Activated naive CD8-positive, alpha-beta T cell treated with anti-CD3 and anti-CD28 coated beads for 36 hours (primary cell): ENCODE measurements at places on chromosomes 1 and 21.

GRCh38 chr1:18637511-18637960, 6.9 kb downstream of the PAX7 start:
- no peak for DNase-seq
- peaks cover 98% of the 10 kb centered on the region for H3K27me3 ChIP-seq
- peaks cover 22% of the 10 kb centered on the region for H3K4me1 ChIP-seq
- H3K36me3 ChIP-seq = no peaks in the 10 kb centered on the region

GRCh38 chr1:85838238-85838637, 130.0 kb upstream of the ZNHIT6 start:
- H3K27me3 ChIP-seq = peaks cover 3% of the 10 kb centered on the region
- no peak for DNase-seq

DNA sequence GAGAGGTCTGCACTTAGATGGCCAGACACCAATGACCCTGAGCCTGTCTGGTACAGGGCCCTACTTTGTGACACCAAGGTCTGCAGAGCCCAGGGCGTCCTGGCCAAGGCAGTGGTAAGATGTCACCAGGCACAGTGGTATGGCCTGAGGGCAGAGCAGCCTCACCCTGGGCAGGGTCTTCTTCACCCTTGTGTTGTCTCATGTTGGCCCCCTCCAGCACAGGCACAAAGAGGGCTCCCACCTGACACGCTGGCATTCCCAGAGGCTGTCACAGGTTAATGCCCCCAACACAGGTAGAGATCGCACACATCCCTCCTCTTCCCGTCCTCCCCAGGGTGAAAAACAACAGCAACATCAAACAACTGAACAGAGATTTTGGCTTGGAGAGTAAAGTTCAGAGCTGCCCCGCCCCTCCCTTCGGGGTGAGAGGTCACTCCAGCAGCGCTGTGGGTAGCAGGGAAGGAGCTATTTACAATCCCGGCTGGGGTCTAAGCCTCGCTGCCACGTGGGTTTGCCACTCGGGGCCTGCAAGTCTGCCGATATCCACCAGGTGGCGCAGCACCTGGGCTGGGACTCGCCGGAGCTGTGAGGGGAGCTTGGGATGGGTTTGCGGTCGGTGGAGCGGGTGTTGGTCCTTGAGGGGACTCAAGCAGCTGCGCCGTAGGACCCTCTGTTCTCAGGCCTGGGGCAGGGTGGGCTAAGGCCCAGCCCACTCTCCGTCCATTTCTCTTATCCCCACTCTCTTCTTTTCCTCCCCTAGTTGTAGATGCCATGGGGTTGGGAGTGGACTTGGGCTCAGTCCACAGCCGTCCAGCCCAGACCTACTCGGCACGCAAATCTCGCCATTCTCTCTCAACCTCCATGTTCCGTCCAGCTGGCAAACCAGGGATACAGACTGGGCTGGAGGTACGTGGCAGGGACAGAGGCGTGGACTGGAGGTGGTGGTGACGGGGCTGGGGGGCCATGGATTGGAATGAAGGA, 12.7 kb downstream of the EFNA3 start:
- no peak overlapping the region for H3K4me3 ChIP-seq
- H3K4me1 ChIP-seq = peaks cover 3% of the 10 kb centered on the region
- peaks cover 3% of the 10 kb centered on the region for H3K27me3 ChIP-seq
- no peak overlapping the region for H3K27ac ChIP-seq
- no peaks in the 10 kb centered on the region for H3K36me3 ChIP-seq
- peak; percentile 82 for DNase-seq

- peaks cover 4% of the 10 kb centered on the region for H3K27me3 ChIP-seq
- H3K27ac ChIP-seq = no peak overlapping the region
- H3K36me3 ChIP-seq = no peaks in the 10 kb centered on the region
- H3K4me3 ChIP-seq = no peak overlapping the region
- H3K4me1 ChIP-seq = peaks cover 5% of the 10 kb centered on the region
Measured at GRCh38 chr21:31604591-31605190, 54.8 kb upstream of the SOD1 start.

DNA sequence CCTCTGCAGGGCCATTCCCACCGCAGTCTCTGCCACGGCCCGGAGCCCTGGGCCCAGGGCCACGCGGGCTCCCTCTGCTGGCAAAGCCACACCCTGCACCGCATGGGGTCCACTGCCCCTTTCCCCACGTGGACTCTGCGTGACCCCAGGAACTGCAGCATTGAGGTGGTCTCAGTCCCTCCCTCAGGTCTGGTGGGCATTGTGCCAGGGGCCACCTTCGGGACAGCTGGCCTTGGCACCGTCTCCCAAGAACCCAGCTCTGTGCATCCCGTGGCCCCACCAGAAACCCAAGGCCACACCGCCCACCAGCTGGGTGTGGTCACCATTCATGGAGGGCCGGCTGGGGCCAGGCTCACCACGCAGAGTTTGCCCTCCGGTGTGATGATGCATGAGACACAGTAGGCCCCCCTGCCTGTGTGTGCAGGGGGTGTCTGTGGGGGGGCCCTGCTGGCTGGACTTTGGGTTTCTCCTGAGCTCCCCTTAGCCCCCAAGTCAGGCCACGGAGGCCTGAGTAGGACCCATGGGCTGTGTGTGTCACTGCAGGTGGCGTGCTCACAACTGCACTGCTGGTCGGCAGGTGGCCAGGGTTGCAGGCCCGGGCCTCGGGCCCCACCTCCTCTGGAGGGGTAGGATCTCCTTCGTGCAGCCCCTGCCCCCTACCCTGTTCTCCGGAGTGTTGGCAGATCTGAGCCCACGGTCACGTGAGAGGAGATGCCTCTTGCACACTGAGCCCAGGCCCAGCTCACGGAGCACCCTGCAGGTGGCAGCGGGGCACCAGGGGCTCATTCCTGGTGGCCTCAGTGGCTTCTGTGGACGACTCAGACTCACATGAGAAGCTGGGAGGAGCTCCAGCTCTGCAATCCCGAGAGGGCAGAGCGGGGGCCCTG, 5.8 kb downstream of the VWA1 start:
- no peaks in the 10 kb centered on the region for H3K4me1 ChIP-seq
- H3K27ac ChIP-seq = no peak overlapping the region
- H3K36me3 ChIP-seq = no peaks in the 10 kb centered on the region
- no peak overlapping the region for H3K4me3 ChIP-seq

GRCh38 chr21:15037900-15038293, 26.9 kb downstream of the NRIP1 start:
- DNase-seq = no peak
- H3K4me1 ChIP-seq = peaks cover 45% of the 10 kb centered on the region
- no peak overlapping the region for H3K27ac ChIP-seq
- H3K27me3 ChIP-seq = no peaks in the 10 kb centered on the region
- peaks cover 31% of the 10 kb centered on the region for H3K36me3 ChIP-seq
- no peak overlapping the region for H3K4me3 ChIP-seq

- no peak for DNase-seq
- H3K4me3 ChIP-seq = no peak overlapping the region
Measured at GRCh38 chr1:178220094-178220493, 126.2 kb downstream of the RASAL2 start.

- H3K4me1 ChIP-seq = no peaks in the 10 kb centered on the region
- H3K4me3 ChIP-seq = no peak overlapping the region
- H3K27ac ChIP-seq = no peak overlapping the region
- no peaks in the 10 kb centered on the region for H3K36me3 ChIP-seq
- no peak for DNase-seq
Measured at GRCh38 chr1:190179817-190180216, 297.8 kb downstream of the BRINP3 start.

- no peak overlapping the region for H3K27ac ChIP-seq
- H3K27me3 ChIP-seq = no peaks in the 10 kb centered on the region
- H3K4me1 ChIP-seq = no peaks in the 10 kb centered on the region
- DNase-seq = no peak
- no peak overlapping the region for H3K4me3 ChIP-seq
- H3K36me3 ChIP-seq = peaks cover 1% of the 10 kb centered on the region
Measured at GRCh38 chr1:241235256-241235897, 121.6 kb downstream of the RGS7 start.

DNA sequence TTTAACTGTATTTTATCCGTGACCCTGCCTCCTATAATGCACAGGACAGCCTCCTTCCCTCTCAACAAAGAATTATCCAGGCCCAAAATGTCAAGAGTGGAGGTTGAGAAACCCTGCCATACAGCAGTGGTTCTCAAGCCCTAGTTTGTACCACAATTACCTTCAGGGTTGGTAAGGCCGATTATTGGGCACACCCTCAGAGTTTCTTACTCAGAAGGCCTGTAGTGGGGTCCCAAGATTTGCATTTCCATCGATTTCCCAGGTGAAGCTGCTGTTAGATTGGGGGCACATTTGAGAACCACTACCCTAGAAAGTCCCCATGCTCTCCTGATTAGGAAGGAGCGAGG, 400 bp upstream of the PGBD2 start:
- peak overlapping the region; percentile 94 for H3K4me3 ChIP-seq
- peaks cover 19% of the 10 kb centered on the region for H3K4me1 ChIP-seq
- H3K27me3 ChIP-seq = no peaks in the 10 kb centered on the region
- peak overlapping the region; percentile 97 for H3K27ac ChIP-seq
- no peak for DNase-seq

DNA sequence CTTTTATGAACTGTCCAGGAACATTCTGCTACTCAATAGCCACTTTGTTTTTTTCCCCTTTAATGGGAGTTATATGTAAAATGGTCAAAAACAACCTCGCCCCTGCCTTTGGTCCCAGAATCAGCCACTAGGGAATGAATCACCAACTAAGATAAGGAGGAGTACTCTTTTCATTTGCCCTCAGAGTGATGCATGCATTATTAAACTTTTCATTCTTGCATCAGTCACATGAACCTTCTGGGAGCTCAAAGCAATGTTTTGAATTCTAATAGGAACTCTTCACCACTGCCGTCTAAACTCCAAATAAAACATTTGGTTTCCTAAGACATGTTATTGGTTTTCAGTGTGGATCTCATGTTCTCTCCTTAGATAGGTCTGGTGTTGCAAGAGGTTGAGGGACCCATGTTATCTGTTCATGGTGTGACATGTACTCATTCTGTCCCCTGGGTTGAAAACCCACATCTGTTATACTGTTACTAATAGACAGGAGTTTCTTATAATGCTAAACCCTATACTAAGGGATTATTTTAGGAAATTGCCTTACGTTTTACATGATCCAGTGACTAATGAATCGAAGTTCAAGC, 17.8 kb upstream of the HSD17B7 start:
- no peaks in the 10 kb centered on the region for H3K4me1 ChIP-seq
- no peaks in the 10 kb centered on the region for H3K36me3 ChIP-seq
- no peak overlapping the region for H3K27ac ChIP-seq
- peaks cover 4% of the 10 kb centered on the region for H3K27me3 ChIP-seq
- no peak overlapping the region for H3K4me3 ChIP-seq
- DNase-seq = no peak

- H3K27me3 ChIP-seq = peaks cover 6% of the 10 kb centered on the region
- H3K36me3 ChIP-seq = no peaks in the 10 kb centered on the region
- H3K4me3 ChIP-seq = no peak overlapping the region
- H3K4me1 ChIP-seq = no peaks in the 10 kb centered on the region
- no peak for DNase-seq
Measured at GRCh38 chr21:15966651-15967050, 236.9 kb downstream of the USP25 start.

GRCh38 chr1:163196449-163196787, 6.3 kb downstream of the RGS5 start:
- H3K27me3 ChIP-seq = peaks cover 4% of the 10 kb centered on the region
- no peak for DNase-seq
- H3K36me3 ChIP-seq = no peaks in the 10 kb centered on the region
- no peak overlapping the region for H3K27ac ChIP-seq
- no peak overlapping the region for H3K4me3 ChIP-seq

DNA sequence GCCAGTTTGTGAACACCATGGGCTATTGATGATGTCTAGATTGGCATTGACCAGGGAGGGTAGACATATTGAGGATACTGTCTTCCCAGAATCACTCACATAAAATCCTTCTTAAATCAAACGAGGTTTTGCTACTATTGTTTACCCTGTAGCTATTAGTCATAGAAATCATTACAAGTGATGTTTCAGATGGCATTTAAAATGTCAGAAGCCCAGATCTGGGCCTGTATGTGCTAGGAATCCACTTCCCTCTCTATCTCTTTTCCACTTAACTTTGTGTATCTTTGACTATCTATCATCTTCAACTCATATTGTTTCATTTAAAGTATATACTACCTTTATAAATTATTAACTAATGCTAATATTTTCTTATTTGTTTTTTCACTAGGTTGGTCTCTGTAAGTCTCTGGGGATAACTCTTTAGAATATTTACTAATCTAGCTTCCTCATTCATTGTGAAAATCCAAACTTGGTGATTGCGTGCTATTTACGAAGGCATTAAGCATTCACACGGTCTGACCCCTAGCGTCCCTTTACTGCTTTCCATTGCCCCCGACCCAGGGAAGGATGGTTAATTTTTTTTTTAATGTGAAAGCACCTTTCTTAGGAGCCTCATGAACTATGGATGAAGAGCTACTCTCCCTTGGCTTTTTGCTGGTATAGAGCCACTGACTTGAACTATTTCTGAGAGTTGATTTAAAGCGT, 281.8 kb downstream of the GPATCH2 start:
- H3K36me3 ChIP-seq = no peaks in the 10 kb centered on the region
- no peaks in the 10 kb centered on the region for H3K27me3 ChIP-seq
- peaks cover 5% of the 10 kb centered on the region for H3K4me1 ChIP-seq
- H3K27ac ChIP-seq = no peak overlapping the region

DNA sequence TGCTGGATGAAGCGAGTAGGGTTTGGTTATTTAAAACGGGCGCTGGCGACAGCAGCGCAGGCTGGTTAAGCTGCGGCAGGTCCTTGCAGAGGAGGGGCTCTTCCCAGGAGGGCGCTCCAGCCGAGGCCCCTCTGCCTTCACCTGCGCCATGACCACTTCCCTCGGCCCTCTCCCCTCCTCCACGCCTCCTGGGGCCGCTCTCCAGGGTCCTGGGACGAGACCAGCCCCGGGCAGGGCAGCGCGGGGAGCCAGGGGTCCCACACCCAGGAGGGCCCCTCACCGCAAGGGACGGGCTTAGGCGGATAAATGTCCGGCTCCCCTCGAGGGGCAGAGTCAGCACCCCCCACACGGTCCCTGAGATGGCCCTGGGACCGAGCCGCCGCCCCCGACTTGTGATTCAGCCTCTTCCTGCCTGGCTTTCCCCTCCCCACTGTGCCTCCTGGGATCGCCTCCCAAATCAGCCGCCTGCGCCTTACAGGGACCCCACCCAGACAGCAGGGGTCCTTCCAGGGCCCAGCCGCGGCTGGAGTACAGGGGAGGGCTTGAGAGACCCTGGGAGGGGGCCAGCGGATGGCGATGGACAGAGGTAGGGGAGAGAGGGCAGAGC, 380.7 kb downstream of the MATN1 start:
- peaks cover 17% of the 10 kb centered on the region for H3K27me3 ChIP-seq
- H3K4me1 ChIP-seq = no peaks in the 10 kb centered on the region
- no peak overlapping the region for H3K27ac ChIP-seq
- H3K4me3 ChIP-seq = no peak overlapping the region
- H3K36me3 ChIP-seq = no peaks in the 10 kb centered on the region
